B cell (primary cell): ENCODE measurements at places on chromosomes 6 and 20. TPM values are rescaled to one million over a fixed set of nuclear protein-coding genes. Genes with fewer than 3 reads are reported as not detected.

DNA sequence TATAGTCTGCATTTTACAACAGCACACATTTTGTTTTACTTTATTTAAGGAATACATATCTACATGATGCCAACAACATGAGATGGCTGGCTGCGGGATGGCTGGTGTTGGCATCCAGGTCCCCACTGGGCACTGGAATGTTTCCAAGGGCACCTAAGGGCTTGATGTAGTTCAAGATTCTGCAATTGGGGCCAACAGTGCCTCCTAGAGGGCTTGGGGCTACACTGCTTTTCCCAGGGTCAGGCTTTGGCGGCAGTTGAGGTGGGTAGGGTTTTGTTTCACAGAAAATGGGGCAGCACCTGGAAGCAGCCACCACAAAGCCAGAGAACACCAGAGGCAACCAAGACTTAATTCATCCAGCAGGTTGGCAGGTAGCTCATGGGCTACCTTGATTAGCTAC is 202.2 kb upstream of the PRND start:
- no peak overlapping the region for H3K27ac ChIP-seq
- H3K27me3 ChIP-seq = no peaks in the 10 kb centered on the region
- no peak for DNase-seq
- no peak overlapping the region for H3K4me3 ChIP-seq
- H3K36me3 ChIP-seq = no peaks in the 10 kb centered on the region

Gene TNF
- 15.6 and 21.9 TPM in 2 replicates for polyA plus RNA-seq

DNA sequence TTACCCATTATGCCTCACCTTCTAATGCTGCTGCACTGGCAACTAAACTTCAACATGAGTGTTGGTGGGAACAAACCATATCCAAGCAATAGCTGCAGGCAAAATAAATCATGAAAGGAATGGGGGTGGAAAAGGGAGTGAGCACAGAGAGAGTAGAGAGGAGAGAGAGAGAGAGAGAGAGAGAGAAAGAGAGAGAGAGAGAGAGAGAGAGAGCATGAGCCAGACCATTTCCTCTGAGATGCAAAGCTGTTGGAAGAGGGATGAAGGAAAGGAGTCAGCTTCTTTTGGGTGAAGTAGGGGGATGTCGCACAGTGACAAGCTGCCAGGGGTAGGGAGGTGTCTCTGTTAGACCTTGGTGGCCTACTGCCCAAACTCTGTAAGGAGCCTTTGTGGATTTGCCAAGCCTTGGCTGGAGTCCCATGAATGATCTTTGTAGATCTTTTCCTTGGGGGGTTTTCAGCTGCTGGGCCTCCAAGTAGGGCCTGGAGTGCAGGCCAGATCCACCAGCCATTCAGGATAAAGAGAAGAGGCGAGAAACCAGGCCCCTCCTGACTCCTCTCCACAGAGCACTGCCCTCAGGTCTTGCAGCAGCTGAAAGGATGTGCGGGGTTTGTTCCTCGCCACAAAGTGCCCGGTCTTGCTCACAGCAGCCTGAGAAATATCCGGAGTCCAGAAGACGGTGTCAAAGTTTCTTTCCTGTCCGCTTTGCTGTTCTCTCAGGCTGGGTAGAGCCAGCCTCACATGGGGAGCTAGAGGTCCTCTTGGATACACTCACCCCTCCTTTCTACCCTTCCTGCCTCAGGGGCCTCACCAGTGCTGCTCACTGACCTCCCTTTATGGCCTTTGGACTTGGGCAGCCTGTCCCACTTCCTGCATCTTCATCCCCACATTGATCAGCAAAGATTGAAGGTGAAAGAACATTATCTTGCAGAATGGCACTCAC is 17.8 kb downstream of the BTBD3 start:
- no peaks in the 10 kb centered on the region for H3K27me3 ChIP-seq
- no peak overlapping the region for H3K4me3 ChIP-seq
- no peak for DNase-seq

DNA sequence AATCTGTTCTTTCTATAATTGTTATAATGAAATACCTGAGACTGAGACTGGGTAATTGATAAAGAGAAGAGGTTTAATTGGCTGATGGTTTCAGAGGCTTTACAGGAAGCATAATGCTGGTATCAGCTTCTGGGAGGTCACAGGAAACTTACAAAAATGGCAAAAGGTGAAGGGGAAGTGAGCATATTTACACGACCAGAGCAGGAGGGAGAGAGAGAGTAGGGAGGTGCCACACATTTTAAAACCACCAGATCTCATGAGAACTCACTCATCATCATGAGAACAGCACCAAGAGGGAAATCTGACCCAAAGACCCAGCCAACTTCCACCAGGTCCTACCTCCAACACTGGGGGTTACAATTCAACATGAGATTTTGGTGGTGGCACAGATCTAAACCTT is 2.6 kb upstream of the SIRPB1 start:
- H3K27me3 ChIP-seq = no peaks in the 10 kb centered on the region
- peak; percentile 64 for DNase-seq
- no peak overlapping the region for H3K4me3 ChIP-seq
- H3K27ac ChIP-seq = peak overlapping the region; percentile 64

- no peaks in the 10 kb centered on the region for H3K36me3 ChIP-seq
- no peaks in the 10 kb centered on the region for H3K27me3 ChIP-seq
- no peak overlapping the region for H3K4me3 ChIP-seq
- peaks cover 18% of the 10 kb centered on the region for H3K4me1 ChIP-seq
These were observed 42.7 kb downstream of the RAMACL start for GRCh38 chr6:166543603-166544295.

GRCh38 chr20:16049529-16050093 is 523.6 kb downstream of the KIF16B start:
- no peaks in the 10 kb centered on the region for H3K36me3 ChIP-seq
- DNase-seq = no peak
- H3K4me1 ChIP-seq = peaks cover 34% of the 10 kb centered on the region

Gene BPI
- 0.10 and 0.13 TPM in 2 replicates for polyA plus RNA-seq

Gene BIRC7
- polyA plus RNA-seq = 0.12 TPM in 1 of 2 replicates, not detected in the other

- no peak overlapping the region for H3K4me3 ChIP-seq
- H3K27ac ChIP-seq = no peak overlapping the region
- H3K4me1 ChIP-seq = no peaks in the 10 kb centered on the region
- H3K27me3 ChIP-seq = no peaks in the 10 kb centered on the region
- no peak for DNase-seq
- no peaks in the 10 kb centered on the region for H3K36me3 ChIP-seq
These were observed 118.7 kb downstream of the CLIC5 start for GRCh38 chr6:45896783-45897441.

- no peak for DNase-seq
- no peaks in the 10 kb centered on the region for H3K36me3 ChIP-seq
- peaks cover 4% of the 10 kb centered on the region for H3K27me3 ChIP-seq
- no peaks in the 10 kb centered on the region for H3K4me1 ChIP-seq
- no peak overlapping the region for H3K27ac ChIP-seq
These were observed 87.6 kb downstream of the SMOC2 start for GRCh38 chr6:168528474-168529095.

Gene TCF21
- polyA plus RNA-seq = not detected in 2 replicates

Gene NFS1
- 24.7 and 30.6 TPM in 2 replicates for polyA plus RNA-seq

- H3K4me3 ChIP-seq = no peak overlapping the region
- no peaks in the 10 kb centered on the region for H3K4me1 ChIP-seq
- no peak overlapping the region for H3K27ac ChIP-seq
- H3K27me3 ChIP-seq = no peaks in the 10 kb centered on the region
- DNase-seq = peak; percentile 13
- H3K36me3 ChIP-seq = no peaks in the 10 kb centered on the region
These were observed 22.8 kb upstream of the KHDC1 start for GRCh38 chr6:73285674-73286283.

Gene GPR31
- polyA plus RNA-seq = not detected in 2 replicates

GRCh38 chr6:133769463-133769862 is 119.5 kb upstream of the TCF21 start:
- no peaks in the 10 kb centered on the region for H3K4me1 ChIP-seq
- no peak for DNase-seq
- no peaks in the 10 kb centered on the region for H3K27me3 ChIP-seq
- H3K36me3 ChIP-seq = no peaks in the 10 kb centered on the region

Gene PFDN6
- polyA plus RNA-seq = 33.2 and 34.2 TPM in 2 replicates

GRCh38 chr6:124355146-124355545 is 551.5 kb downstream of the NKAIN2 start:
- no peak for DNase-seq
- no peaks in the 10 kb centered on the region for H3K4me1 ChIP-seq
- H3K27ac ChIP-seq = no peak overlapping the region
- no peaks in the 10 kb centered on the region for H3K27me3 ChIP-seq

- peaks cover 28% of the 10 kb centered on the region for H3K36me3 ChIP-seq
- H3K4me3 ChIP-seq = no peak overlapping the region
- H3K27me3 ChIP-seq = no peaks in the 10 kb centered on the region
These were observed 215.2 kb downstream of the TMEM242 start for GRCh38 chr6:157107915-157108651.

Gene NKX2-2
- not detected in 2 replicates for polyA plus RNA-seq

DNA sequence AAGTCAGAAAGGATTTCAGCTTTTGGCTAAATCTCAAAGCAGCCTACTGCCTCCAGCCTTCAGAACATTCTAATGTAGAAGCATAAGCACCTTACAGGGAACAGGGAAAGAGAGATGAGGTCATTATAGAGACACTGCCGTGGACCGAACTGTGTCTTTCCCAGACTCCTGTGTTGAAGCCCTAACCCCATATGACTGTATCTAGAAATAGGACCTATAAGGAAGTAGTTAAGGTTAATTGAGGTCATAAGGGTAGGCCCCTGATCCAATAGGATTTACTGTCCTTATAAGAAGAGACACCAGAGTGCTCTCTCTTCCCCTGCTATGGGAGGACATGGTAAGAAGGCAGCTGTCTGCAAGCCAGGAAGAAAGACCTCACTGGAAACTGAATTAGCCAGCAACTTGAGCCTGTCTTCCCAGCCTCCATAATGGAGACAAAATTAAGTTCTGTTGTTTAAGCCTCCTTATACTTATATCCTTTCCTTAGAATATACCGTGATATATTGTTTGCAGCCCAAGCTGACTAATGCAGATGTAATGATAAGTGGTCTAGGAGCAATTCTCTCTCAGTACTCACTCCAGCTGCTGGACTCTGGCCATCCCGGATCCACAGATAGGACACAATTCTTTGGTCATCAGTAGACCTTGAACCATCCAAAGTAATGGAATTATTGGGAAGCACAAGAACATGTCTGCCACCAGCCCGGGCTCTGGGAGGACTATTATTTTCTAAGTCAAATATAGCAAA is 71.4 kb downstream of the ALDH5A1 start:
- no peaks in the 10 kb centered on the region for H3K4me1 ChIP-seq
- no peak overlapping the region for H3K4me3 ChIP-seq
- no peaks in the 10 kb centered on the region for H3K36me3 ChIP-seq
- no peak overlapping the region for H3K27ac ChIP-seq

GRCh38 chr6:43435682-43436437 is 8.5 kb downstream of the ABCC10 start:
- peaks cover 41% of the 10 kb centered on the region for H3K36me3 ChIP-seq
- no peaks in the 10 kb centered on the region for H3K4me1 ChIP-seq
- DNase-seq = no peak
- H3K4me3 ChIP-seq = no peak overlapping the region
- H3K27ac ChIP-seq = no peak overlapping the region

Gene BPIFB3
- not detected in 2 replicates for polyA plus RNA-seq

GRCh38 chr6:54913211-54913610 is 66.6 kb downstream of the FAM83B start:
- no peak for DNase-seq
- H3K36me3 ChIP-seq = no peaks in the 10 kb centered on the region
- no peak overlapping the region for H3K27ac ChIP-seq
- no peaks in the 10 kb centered on the region for H3K4me1 ChIP-seq

Gene TRIM27
- polyA plus RNA-seq = 47.1 and 48.3 TPM in 2 replicates
